Central memory CD4-positive, alpha-beta T cell (primary cell): ENCODE measurements at places on chromosomes 4 and X.

DNA sequence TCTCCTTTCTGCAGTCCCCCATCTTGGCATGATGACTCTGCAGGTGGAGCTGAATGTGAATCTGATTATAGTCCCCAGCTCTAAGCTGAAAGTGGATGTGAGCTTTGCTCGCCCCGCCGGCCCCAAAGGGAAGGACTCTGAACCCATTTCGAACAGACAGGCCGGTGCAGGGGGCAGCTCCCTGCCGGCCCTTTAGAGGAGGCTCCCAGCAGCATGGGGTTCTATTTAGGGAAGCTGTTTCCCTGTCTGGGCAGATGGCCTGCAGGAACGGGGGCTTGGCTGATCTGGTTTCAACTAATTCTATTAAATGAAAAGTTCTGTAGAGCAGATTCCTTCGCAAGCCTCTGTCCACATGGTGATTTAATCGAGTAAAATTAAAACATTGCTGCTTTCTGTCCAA, 104.8 kb upstream of the MSX1 start:
- no peak for DNase-seq

- DNase-seq = no peak
These were observed 158.6 kb downstream of the TRAM1L1 start for GRCh38 chr4:116926631-116927295.

GRCh38 chrX:25016361-25016671, 551 bp upstream of the ARX start:
- DNase-seq = no peak

DNA sequence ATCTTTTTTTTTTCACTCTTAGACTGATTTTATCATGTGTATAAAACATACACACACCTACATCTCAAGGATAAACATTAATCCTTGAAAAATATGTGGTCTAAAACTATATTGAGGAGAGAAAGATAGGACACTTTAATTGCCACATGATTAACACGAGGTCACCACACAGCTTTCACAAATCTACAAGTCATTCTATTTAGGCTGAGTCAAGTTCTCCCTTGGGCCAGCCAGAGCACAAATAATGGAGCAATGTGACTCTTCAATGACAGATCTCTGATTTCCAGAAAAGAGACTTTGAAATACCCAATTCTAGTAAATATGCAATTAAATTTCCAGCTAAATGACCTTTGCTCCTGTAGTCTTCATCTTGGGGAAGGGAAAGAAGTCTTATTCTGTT, 12.9 kb upstream of the ADH4 start:
- no peak for DNase-seq

GRCh38 chr4:98639108-98639507, 19.3 kb downstream of the TSPAN5 start:
- DNase-seq = no peak

DNA sequence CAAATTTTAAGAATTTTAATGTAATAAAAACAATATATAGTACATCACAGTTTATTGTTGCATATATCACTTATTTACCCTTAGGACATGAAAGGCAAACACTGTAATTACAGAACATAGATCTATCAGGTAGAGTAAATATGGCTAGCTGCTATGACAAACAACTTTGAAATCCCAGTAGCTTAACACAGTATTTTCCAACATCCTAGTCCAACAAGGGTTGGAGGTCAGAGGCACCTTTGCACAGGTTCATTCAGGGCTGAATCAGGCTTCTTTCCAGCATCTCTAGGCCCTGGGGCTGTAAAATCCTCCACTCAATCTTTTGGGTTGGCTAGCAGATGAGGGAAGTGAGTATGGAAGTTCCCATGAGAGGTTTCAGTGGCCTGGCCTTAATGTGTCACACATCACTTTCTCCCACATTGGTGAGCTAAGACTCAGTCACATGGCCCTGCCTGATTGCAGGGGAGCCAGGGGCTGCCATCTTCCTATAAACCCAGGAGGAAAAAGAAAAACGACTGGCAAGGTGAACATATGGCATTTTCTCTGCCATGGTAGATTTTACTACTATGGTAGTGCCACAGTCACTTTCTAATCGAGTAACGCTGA, 32.9 kb downstream of the HERC6 start:
- no peak for DNase-seq

- no peak for DNase-seq
These were observed 2368.5 kb downstream of the PCDH7 start for GRCh38 chr4:33088713-33089112.

GRCh38 chrX:150567645-150568319, 639 bp upstream of the MTM1 start:
- no peak for DNase-seq

DNA sequence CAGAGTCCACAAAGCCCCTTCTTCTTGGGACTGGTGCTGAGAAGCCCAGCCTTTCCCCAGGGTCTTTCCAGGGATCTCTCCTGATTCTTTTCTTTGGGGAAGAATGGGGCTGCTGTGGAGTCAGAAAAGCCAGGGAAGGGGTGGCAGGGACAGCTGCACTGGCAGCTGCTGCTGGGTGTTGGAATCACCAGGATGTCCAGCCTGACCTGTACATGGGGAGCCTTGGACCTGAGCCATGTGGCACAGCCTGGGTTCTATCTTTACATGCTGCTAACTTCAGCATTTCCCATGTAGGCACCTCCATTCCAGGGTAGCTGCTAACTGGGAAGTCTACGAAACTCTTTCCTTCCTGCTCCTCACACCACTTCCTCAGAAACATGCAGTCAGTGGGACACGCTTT, 36.0 kb downstream of the MED28 start:
- DNase-seq = no peak

- DNase-seq = no peak
These were observed 69.5 kb upstream of the BRWD3 start for GRCh38 chrX:80879143-80879542.

GRCh38 chr4:184688447-184688846, 38.9 kb downstream of the PRIMPOL start:
- no peak for DNase-seq

GRCh38 chr4:98289375-98289774, 28.2 kb downstream of the RAP1GDS1 start:
- DNase-seq = no peak

DNA sequence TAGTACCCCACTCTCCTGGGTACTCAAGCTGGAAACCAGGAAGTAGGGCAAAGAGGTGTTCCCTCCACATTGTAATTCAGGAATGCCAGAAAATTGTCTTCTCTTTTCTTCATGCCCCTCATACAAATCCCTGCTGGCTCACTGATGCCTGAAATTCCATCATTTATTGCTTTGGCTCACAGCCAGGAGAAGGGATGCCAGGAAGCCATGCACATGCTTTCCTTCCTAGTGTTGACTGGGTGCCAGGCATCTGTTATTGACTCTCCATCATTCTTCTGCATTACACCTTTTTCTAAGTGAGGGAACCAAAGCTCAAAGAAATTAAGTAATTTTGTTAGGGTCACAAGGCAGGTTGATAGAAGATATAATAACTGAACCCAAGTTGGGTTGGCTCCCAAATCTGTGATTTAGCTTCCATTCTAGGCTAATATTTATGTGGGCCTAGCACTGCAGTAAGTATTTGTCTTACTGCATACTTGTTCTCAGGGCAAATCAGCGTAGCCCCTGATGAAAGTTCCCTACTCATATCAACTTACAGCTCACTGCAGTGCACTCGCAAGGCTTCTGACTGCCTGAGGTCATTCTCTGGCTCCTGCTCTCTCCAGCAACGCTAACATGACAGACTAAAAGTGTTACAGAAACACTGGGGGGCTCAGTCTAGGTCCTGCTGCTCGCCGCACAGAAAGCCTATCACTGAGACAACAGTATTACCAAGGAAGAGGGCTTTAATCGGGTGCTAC, 89.0 kb downstream of the TRAPPC11 start:
- DNase-seq = no peak

- no peak for DNase-seq
These were observed 82.3 kb downstream of the NEK1 start for GRCh38 chr4:169530048-169530447.

GRCh38 chrX:77788050-77788449, 2.0 kb upstream of the ATRX start:
- peak; percentile 59 for DNase-seq

GRCh38 chrX:151977923-151978322, 3.4 kb upstream of the GABRE start:
- no peak for DNase-seq

DNA sequence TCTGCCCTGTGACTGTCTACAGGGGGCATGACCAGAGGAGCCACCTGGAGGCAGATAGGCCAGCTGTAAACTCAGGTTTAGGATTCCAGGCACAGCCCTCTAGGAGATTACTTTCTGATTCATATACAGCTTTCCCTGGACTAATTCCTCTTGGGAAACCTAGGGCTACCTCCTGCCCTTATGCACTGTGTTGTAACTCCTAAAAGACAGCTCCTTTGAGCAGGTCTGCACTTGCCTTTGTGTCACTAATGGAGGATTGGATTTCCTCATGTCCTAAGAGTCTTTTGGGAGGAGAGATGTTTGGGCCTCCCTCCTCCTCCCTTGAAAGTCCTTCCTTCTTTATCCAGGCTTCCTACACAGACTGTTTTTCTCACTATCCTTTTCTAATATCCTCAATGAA, 202.0 kb downstream of the PCDH19 start:
- no peak for DNase-seq

- DNase-seq = no peak
These were observed 66.1 kb upstream of the HGFAC start for GRCh38 chr4:3375688-3376087.

DNA sequence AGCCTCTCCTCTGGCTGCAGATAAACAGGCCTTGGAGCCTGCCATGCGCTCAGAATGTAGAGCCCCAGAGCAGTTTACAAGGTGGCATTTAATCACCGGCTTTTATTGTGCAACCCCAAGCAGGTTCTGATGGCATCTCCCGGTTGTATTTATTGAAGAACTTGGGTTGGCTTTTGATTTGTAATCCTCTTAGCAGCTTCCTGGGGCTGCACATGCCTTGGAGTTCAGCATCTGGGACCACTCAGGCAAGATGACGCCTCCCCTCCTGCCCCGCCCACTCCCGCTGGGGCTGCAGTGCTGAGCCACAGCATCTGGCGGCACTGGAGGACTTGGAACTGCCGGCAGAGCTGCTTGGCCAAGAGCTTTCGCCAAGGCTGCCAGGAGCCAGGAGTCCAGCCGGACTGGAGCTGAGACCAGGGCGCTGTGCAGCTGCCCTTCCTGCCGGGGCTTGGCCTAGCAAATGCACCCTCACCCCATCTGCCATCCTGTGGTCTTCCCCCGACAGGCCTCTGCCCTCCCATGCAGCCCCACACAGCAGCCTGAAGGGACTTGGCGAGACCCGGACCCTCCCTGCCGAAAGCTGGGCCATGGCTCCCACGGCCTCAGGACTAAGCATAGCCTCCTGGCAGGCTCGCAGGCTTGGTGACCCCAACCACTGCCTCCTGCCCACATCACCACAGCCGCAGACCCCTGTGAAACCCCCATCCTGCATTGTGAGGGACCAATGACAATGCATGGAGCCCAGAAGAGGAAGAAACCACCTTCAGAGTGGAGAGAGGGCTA, 5.4 kb downstream of the HTRA3 start:
- no peak for DNase-seq

- no peak for DNase-seq
These were observed 65.8 kb upstream of the FAM47A start for GRCh38 chrX:34197946-34198345.

- DNase-seq = no peak
These were observed 2320.1 kb downstream of the ARAP2 start for GRCh38 chr4:33924239-33924638.

GRCh38 chrX:155263854-155264628, at the start of gene RAB39B:
Gene RAB39B (minus strand): TSS chrX:155264491. CDS start chrX:155264288, 203 bp downstream.
- DNase-seq = peak; percentile 70

DNA sequence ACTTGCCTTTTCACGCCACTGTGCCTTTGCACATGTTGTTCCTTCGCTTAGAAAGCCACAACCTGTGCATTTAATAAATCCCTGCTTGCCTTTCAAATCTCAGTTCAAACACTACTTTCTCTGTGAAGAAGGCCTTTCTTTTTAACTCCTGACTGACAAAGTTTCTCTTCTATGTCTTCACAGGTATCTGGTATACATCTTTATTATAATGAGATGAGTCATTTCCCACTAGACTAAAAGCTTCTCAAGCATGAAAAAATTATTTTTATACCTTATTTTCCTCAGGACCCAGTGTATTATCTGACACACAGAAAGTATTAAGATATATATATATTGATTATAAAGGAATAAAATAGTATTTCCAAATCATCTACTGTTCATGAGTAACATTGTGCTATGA, 189.9 kb downstream of the TBCK start:
- DNase-seq = no peak

- DNase-seq = no peak
These were observed 194.6 kb upstream of the C1QTNF7 start for GRCh38 chr4:15233264-15233597.

DNA sequence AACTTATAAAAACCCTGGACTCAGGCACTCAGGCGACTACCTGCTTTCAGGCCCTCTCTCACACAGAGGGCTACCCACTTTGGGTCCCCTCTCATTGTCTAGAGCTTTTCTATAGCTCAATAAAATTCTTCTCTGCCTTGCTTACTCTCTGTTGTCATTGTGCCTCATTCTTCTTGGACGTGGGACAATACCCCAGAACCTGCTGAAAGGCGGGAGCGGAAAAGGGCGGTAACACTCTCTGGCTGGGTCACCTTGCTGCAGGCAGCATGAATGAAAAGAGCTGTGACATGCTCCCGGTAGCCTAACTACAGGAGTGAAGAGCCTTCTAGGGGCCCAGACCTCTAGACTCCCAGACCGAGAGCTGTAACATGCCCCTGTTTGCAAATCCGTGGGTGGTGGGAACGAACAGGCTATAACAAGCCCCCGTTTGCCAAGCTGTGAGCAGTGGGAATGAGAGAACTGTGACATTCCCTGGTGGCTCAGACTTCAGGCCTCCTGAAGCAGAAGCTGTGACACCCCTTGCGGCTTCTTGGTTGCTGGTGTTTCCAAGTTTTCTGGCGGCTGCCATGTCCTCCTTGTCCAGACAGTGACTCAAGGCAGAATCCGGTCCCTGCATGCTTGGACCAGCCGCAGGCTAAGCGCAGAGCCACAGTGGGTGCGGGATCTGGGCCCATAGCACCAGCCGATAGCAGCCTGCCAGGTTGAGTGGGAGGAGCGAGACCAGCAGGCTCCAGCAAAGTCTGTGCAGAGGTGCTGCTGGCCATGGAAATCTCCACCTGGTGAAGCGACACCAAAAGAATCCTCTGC, 684.6 kb downstream of the ARAP2 start:
- no peak for DNase-seq

DNA sequence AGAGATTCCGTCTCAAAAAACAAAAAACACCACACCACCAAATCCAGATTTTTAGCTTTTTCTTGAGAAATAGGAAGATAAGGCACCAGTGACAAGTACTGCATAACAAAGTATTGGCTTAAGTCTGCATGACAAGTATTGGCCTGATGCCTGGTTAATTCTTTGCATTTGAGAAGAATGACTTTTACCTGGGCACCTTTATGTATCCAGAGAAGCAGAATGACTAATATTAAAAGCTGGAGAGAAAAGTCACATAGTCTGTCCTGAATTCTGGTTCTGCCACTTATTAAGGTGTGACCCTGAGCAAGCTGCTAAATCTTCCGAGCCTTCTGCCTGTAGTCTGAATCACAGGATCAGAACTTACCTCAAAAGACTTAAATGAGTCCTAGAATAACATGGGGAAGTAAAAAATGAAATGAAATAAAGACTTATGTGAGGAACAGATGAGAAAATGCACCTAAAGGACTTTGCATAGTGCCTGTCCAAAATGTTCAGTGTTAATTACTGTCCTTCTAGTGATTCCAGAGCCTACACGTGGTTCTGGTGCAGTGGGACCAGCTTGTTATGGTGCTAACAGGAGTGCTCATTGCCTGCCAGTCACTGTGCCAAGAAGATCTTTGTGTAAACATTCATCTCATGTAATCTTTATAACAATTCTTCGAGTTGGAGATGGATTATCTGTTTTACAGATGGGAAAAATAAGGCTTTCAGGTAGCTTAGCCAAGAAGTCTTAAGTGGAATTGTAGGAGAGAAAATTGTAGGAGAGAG, 31.6 kb downstream of the UGDH start:
- DNase-seq = no peak

- no peak for DNase-seq
These were observed 365.9 kb upstream of the PABPC4L start for GRCh38 chr4:134567461-134567860.
